Fibroblast of lung (primary cell): ENCODE measurements at places on chromosomes 11 and 22. TPM values are rescaled to one million over a fixed set of nuclear protein-coding genes. Genes with fewer than 3 reads are reported as not detected.

The SYT13 gene
- total RNA-seq = not detected in 2 replicates

The OR5L2 gene
- not detected in 2 replicates for total RNA-seq

The LRRC75B gene
- 5.6 and 7.9 TPM in 2 replicates for total RNA-seq

DNA sequence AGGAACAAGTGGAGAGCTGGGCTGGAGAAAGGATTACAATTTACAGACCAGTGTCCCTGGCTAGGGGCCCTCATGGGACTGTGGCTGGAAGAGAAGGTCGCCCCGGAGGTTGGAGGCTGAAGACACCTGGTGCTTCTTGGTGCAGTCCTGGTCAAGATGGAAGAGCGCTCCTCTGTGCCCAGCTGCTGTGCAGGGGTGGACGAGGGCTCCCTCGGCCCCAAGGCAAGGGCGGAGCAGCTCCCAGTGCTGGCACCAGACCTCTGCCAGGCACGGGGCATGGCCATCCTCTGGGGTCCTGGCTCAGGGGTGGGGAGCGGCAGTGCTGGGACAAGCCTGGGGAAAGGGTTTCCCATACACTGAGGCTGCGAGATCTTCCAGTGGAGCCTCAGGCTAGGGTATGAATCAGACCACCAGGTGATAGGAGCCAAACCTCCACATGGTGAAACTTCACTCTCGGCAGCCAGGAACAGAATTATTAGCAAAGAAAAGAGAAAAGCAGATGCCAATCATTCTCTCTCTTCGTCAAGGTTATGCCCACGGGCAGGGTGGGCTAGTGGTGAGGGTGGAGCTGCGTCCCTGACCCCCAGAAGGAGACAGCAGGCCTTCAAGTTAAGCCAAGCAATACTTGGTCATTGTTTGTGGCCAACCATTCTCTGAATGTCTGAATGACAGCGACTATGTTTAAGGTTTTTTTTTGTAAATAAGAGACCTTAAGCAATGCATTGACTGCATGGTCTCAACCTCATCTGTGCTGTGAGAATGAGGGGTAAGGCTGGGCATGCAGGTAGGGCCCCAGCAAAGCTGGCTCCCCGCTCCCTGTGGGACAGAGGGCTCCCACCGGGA lies 32.1 kb downstream of the PPM1F start:
- DNase-seq = no peak

DNA sequence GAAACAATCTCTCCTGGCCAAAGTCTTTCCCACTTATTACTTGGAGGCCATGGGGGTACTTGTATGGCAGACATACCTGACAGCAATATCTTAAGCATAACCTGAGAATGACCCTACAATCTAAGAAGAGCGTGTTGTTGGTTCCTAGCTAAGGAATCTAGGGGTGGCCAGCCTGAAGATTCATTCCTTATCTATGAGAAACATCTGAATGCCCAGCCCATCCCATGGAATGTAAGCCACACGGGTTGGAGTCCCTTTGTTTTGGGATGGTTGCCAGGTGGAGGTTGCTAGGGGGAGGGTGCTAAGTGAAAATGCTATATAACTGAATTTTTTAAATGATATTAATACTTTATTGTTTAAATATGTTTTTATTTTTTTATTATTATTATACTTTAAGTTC lies 725.0 kb downstream of the ETS1 start:
- DNase-seq = no peak

DNA sequence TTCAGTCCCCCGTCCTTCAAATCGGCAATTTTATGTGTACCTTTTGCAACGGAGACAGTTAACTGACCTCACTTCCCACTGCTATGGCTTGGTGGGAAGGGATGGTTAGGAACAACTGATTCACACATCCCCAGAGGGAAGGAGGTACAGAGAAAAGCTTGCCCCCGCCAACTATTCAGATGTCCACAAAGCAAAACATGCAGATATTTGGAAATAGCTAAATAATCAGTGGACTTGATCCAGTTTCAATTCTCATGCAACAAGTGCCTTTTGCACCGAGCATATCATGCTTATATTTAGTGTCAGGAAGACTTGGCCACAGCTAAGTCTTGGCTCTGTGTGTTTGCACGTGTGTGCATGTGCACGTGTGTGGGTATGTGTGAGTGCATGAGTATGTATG lies 144.6 kb downstream of the SNX19 start:
- peak; percentile 38 for DNase-seq

- DNase-seq = no peak
These were observed 25.9 kb downstream of the KMT2A start for GRCh38 chr11:118462178-118462577.

DNA sequence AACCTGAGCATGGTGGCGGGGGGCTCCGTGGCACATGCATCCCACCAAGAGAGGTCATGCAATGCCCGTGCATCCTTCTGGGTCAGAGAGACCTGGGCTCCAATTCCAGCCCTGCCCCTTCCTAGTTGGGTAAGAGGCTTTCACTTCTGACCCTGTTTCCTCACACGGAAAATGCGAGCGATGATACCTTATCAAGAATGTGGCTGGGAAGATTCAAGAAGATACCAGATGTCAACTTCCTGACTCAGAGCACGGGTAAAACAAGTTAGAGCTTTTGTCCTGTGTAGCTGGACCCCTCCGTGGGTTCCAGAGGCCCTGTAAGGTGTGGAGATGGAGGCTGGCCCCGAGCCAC lies 8.7 kb upstream of the DGKZ start:
- no peak for DNase-seq

DNA sequence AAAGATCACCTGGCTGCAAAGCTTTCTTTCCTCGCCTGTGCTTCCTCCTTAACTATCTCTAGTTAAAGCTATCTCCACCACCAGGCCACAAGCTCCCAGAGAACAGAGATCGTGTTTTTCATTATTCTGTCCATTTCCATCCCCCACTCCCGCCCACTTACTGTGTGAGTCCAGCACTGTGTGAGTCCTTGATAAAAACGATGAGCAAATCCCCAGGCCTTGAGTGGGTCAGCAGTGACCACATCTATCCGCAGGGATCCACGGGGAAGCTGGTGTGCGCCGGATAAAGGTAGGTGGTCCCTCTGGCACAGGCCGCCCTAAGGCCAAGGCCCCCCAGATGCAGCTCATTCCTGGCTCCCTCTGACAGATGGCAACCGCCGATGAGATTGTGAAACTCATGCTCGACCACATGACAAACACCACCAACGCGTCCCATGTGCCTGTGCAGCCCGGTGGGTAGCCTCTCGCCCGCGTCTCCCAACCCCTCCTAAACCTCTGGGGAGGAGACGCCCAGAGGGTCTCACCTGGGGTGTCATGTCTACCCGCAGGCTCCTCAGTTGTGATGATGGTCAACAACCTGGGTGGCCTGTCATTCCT lies 9.3 kb downstream of the TKFC start:
- no peak for DNase-seq

GRCh38 chr22:20052309-20053259 lies 27.5 kb upstream of the DGCR8 start:
- DNase-seq = no peak

GRCh38 chr22:45702981-45703380 lies 31.3 kb downstream of the ATXN10 start:
- no peak for DNase-seq

DNA sequence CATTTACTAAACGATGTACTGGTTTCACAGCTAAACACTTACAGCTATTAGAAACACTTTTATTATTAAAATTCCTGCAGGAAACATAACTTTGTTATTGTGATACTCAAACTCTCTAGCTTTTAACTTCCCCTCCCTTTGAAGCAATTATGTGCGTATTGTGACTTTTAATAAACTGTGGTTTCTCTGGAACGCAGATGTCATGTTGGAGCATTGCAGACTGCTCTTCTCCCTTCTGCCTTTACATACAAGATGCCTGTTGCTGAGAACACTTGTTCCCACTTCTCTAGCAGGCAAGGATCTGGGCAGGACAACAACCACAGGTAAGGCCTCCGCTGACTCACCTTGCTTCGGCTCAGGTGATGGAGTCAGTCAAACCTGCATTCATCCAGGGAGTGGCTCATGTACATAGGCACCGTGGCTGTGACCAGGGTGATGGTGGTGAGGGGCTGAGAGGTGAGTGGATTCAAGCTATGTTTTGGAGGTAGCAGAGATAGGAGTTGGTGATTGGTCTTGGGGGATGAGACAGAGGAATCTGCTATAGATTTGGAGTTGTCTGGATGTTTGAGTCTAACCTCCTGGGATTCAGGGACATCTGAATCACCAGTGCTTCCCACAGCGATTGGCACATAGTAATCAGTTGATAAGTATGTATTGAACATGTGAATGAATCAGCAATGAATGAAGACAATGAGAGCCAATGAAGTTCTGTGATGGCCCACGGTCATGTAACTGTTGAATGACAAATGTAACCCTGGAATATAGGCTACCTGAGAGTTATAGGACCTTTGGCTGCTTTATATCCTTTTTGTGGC lies 106.0 kb downstream of the ADAMTS15 start:
- DNase-seq = no peak

DNA sequence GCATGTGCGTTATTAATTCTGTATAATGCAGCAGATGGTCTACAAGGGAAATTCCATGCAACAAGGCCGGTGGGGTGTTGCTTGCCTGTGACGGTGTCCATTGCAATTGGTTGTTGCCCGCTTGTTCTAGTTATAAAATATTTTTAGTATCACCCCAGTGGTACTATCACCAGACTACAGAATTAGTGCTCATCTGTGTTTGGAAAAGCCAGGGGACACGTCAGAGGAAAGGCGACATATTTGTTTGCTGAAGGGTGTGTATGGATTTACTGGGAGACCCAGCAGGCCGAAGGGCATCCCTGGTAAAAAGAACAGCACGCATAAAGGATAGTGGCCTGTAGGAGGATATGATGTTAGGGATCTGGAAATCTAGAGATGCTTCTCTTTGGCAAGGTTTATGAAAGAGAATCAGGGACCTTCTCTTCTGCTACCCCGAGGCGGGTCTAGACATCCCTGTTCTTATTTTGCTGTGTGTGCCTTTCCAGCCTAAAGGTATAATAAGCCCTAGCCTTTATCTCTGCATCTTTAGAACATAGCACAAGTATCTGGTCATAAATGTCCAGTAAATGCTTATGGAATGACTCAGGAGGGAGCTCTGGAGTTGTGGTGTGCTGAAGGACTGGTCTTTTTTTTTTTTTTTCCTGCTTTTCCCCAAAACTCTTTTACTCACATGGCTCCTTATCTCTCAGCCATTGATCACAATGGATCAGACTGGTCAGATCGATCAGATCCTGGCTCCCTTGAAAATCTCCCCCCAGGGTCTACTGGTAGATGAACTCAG lies 90.9 kb downstream of the LDLRAD3 start:
- DNase-seq = peak; percentile 81

- DNase-seq = peak; percentile 87
These were observed 450.0 kb upstream of the CCDC179 start for GRCh38 chr11:23310276-23310675.
